ENCODE measurements at places on chromosomes 2 and 18. TPM values are rescaled to one million over a fixed set of nuclear protein-coding genes. Genes with fewer than 3 reads are reported as not detected.
A peak's percentile ranks its signal among the peaks of the same experiment; 100 is the strongest.

The ECEL1 gene
- total RNA-seq = not detected

The RNF152 gene
- 1.7 TPM for total RNA-seq

The IL1F10 gene
- total RNA-seq = not detected

The UGT1A4 gene
- 0.12 TPM for total RNA-seq

The AKAIN1 gene
- total RNA-seq = not detected

The RAX gene
- not detected for total RNA-seq

The CYP27C1 gene
- total RNA-seq = not detected

The DIS3L2 gene
- 47.4 TPM for total RNA-seq

DNA sequence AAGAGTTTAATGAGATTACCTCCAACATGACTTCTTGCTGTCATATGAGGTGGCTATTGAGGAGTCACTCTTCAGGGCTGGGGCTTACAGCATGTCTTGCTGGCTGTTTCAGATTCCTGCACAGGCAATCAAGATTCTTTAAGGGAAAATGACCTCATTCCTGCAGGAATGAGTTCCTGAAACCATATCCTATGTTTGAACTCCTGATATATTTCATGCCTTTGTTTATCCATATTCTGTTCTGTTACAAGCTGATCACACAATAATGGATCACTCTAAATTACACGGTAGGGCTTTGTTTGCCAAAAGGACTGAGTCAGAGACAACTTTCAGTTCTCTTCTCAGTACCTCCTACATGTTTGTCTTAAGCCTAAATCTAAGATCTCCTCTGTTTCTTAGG lies 879.8 kb upstream of the PIK3C3 start:
- no peak overlapping the region for H3K4me3 ChIP-seq
- H3K27ac ChIP-seq = peak overlapping the region; percentile 66
- DNase-seq = peak; percentile 28

DNA sequence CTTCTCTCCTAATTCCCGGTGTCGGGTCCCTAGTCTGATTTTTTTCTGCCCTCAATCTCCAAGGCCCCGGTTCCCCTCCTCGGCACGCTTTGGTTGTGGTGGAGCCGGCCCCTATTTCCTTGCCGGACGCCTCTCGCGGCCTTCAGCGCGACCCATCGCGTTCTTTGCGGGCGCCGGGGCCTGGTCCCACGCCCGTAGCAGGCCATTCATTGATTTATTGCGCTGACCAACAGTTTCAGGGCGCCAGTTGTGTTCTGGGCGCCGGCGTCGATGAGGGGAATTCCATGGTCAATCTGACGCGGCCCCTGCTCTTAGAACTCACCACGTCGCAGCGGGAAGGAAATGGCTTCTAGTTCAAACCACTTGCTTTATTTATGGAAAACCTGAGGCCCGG lies 396 bp downstream of the CNOT9 start:
- peak; percentile 59 for DNase-seq
- peaks cover 21% of the 10 kb centered on the region for H3K36me3 ChIP-seq
- H3K4me1 ChIP-seq = peaks cover 40% of the 10 kb centered on the region
- no peaks in the 10 kb centered on the region for H3K27me3 ChIP-seq
- H3K4me3 ChIP-seq = peak overlapping the region; percentile 92

GRCh38 chr2:118469103-118469502 lies 378.3 kb downstream of the EN1 start:
- DNase-seq = no peak
- no peaks in the 10 kb centered on the region for H3K27me3 ChIP-seq
- H3K4me3 ChIP-seq = no peak overlapping the region
- no peak overlapping the region for H3K27ac ChIP-seq
- H3K4me1 ChIP-seq = no peaks in the 10 kb centered on the region

DNA sequence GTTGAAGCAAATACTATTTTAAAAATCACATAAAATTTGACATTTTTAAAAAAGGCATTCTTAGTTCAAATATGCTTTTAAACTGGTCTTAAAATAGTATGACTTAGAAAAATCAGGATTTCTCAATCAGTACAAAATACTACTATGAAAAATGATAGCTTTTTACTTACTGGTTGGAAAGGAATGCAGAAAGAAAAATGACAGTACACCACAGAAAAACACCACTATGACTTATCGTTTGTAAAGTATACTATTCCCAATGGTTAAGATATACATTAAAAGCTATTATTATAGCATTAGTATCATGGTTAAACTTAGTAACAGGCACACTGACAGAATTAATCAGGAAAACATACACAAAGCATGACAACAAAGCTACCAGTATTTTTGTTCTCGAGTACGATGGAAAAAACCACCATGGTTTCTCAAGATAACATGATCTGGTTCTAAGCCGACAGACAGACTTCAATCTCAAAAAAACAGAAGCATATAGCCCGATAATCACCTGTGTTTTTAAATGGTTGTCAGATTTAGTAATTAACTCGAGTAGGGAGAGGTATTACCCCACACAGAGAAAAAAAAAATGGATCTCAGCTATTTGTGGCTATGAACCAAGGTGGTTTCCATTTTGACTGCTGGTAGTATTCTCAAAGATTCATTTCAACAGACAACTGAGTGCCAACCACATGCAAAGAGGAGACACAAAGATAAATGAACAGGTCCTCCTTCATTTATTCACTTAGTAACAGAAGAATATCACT lies 39.1 kb downstream of the CUL3 start:
- H3K27me3 ChIP-seq = no peaks in the 10 kb centered on the region
- no peak for DNase-seq
- H3K27ac ChIP-seq = no peak overlapping the region
- peaks cover 13% of the 10 kb centered on the region for H3K4me1 ChIP-seq

DNA sequence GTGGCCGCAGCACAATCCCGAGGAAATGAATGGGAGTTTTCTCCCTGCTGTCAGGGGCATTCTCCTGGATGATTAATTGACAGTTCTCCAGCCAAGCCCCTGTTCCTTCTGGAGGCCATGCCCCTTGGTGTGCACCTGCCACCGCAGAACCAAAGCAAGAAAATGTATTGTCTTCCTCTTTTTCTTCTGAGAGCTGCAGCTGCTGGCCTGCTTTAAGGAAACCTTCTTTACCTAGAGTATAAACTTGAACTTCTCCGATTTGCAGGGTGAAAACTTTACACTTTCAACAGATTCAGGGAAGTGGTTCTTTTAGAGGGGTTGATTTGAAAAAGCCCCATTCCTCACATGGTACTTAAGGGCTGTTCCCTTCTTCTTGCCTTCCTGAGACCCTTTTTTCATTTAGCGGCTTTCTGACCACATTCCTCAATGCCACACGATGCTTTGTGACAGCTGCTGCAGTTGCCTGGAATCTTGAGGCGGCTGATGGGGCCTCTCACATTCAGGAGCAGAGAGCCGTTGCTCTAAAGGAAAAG lies 402.8 kb downstream of the TXNL1 start:
- H3K27me3 ChIP-seq = no peaks in the 10 kb centered on the region
- no peak overlapping the region for H3K27ac ChIP-seq
- H3K36me3 ChIP-seq = no peaks in the 10 kb centered on the region
- no peak for DNase-seq
- no peak overlapping the region for H3K4me3 ChIP-seq

Measured in MCF 10A (cell line).